Central memory CD8-positive, alpha-beta T cell (primary cell): ENCODE measurements at places on chromosomes 4 and X.

DNA sequence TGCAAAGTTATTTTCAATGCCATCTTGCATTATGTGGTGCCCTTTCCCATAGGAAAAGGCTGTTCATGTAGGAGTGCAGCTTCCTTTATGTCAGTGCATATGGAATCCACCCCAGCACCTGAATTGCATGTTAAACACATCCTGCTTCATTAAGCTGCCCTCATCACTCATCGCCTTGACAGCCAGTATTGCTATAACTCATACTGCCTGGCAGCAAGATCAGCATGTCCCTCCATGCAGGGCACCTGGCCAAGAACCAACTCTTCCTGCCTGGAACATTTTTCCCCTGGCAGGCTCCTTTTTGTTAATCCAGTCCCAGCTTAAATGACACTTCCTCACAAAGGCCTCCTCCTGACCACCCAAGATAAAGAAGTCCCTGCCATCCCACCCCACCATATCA, 23.5 kb upstream of the CA5B start:
- DNase-seq: no peak
- peaks cover 6% of the 10 kb centered on the region for H3K4me1 ChIP-seq
- no peaks in the 10 kb centered on the region for H3K36me3 ChIP-seq
- H3K27me3 ChIP-seq: no peaks in the 10 kb centered on the region

DNA sequence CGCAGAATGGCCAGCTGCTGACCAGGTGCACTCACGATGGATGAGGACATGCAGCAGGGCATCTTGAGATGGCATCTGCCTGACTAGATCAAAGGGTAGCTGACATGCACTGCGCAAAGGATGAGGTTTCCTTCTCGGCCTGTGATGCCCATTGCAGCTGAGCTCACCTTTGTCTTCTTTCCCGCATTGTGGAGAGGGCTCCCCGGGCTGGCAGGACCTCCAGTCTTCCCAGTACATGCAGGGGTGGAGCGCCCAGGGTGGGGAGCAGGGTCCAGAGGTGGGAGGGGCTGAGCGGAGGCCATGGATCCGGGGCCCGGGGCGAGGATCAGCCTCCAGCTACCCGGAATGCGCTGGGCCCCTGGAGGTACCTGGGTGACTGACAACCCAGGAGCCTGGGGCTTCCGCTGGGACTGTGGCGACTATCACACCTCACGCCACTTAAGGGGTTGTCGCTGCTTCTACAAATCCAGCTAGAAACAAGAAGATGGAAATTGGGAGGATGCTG, 12.0 kb downstream of the TREX2 start:
- no peak overlapping the region for H3K4me3 ChIP-seq
- no peak for DNase-seq
- H3K36me3 ChIP-seq: peaks cover 2% of the 10 kb centered on the region

DNA sequence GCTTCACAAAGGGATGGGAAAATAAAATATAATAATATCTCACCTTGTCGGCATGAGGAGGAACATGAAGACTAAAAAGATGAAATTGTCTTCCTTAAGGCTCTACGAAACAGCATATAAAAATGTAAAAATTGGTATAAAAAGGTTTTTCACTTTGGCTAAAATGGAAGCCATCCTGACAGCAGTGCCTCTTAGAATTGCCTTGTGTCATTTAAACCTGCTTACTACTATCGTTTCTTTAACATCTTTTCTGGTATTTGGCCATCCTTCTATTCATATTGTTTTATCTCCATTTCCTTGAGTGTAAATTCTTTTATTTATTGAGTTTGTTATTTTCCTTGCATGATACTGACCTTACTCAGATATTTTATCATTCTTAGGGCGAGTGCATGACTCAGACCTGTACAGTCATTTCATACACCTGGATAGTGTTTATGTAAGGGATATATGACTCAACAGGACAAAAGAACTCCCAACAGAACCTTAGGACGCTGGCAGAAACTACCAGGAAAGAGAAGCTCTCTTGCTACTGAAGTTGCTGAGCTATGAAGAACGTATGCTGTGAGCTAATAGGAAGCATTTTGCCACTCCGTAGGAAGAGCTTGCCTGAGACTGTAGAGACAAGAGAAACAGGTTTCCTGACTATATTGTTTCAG, 5.8 kb upstream of the CDKN2AIP start:
- no peaks in the 10 kb centered on the region for H3K27me3 ChIP-seq
- DNase-seq: no peak
- no peak overlapping the region for H3K4me3 ChIP-seq
- H3K36me3 ChIP-seq: peaks cover 2% of the 10 kb centered on the region
- H3K27ac ChIP-seq: no peak overlapping the region
- H3K4me1 ChIP-seq: no peaks in the 10 kb centered on the region

DNA sequence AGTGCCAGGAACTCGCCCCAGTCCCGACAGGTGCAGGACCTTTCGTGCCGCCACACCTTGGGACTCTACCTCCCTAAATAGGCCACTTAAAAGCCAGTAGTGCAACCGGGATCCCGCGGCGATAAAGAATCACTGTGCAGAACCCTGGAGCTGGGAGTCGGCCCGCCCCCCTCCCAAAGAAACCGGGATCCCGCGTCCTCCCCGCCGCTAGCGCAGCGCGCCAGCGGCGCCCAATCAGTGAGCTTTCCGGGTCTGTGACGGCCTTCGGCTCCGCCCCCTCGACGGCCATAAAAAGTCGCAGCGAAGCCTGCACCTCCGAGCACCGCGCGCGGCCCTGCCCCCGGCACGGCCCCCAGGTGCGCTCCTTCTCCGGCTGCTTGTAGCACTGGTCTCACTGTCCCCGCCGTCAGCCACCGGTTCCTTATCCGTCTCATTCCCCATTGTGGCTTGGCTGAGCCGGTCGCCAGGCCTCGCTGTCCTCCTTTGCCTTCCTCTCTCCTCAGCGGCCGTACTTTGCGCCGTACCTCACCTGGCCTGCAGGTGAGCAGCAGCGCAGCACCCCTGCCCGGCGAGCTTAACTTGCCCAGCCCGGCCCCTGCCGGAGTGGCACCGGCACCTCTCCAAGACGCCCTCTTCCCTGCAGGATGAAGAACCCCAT, at the start of gene LRAT:
LRAT (plus strand) TSS at position 318 of the 658 bp plus-strand sequence; CDS start at position 645, 327 bp downstream.
- DNase-seq: no peak
- H3K4me1 ChIP-seq: peaks cover 5% of the 10 kb centered on the region
- peaks cover 2% of the 10 kb centered on the region for H3K36me3 ChIP-seq
- peak within 1 kb of the TSS; percentile 78 for H3K4me3 ChIP-seq
- no peak within 1 kb of the TSS for H3K27ac ChIP-seq
- H3K27me3 ChIP-seq: peaks cover 71% of the 10 kb centered on the region

- no peaks in the 10 kb centered on the region for H3K36me3 ChIP-seq
- H3K27me3 ChIP-seq: no peaks in the 10 kb centered on the region
- H3K27ac ChIP-seq: no peak overlapping the region
- DNase-seq: no peak
- no peaks in the 10 kb centered on the region for H3K4me1 ChIP-seq
Measured at GRCh38 chr4:40389986-40390385, 54.9 kb downstream of the CHRNA9 start.

- peaks cover 41% of the 10 kb centered on the region for H3K4me1 ChIP-seq
- peaks cover 13% of the 10 kb centered on the region for H3K36me3 ChIP-seq
- DNase-seq: no peak
- no peaks in the 10 kb centered on the region for H3K27me3 ChIP-seq
- H3K27ac ChIP-seq: no peak overlapping the region
Measured at GRCh38 chrX:41096339-41096955, 11.2 kb downstream of the USP9X start.

DNA sequence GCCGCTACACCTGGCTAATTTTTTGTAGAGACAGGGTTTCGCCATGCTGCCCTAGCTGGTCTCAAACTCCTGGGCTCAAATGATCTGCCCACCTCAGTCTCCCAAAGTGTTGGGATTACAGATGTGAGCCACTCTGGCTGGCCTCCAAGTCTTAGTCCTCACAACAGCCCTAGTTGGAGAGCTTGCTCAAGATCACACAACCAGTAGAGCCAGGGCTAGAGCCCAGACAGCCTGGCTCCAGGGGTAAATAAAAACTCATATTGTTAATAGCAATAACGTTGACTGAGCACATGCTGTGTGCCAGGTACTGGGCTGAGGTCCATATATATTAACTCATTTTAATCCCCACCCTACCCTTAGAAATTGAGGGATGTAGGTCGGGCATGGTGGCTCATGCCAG, 7.3 kb upstream of the JAKMIP1 start:
- no peak overlapping the region for H3K27ac ChIP-seq
- H3K4me3 ChIP-seq: no peak overlapping the region
- no peaks in the 10 kb centered on the region for H3K4me1 ChIP-seq
- DNase-seq: no peak

GRCh38 chr4:152162331-152162697, 373.6 kb downstream of the FBXW7 start:
- H3K4me3 ChIP-seq: no peak overlapping the region
- H3K4me1 ChIP-seq: peaks cover 14% of the 10 kb centered on the region
- no peak for DNase-seq
- peaks cover 14% of the 10 kb centered on the region for H3K27me3 ChIP-seq
- no peaks in the 10 kb centered on the region for H3K36me3 ChIP-seq

DNA sequence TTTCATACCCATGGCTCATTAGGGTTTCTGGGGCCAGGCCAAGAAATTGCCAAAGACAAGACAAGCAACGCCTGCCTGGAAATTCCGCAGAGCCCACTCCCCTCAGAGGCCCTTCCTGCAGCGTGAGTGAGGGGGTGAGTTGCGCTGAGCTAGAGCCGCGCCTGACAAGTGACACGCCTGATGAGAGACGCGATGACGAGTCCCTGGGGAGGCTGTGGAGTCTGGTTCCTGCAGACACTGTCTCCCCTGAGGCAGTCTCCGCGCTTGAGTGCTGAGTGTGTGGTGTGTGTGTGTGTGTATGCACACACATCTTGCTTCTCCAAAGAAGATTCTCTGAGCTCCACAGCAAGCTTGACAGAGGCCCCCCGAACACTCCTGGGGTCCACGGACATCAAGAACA, 269.8 kb downstream of the BCOR start:
- no peak overlapping the region for H3K27ac ChIP-seq
- H3K27me3 ChIP-seq: no peaks in the 10 kb centered on the region
- DNase-seq: no peak
- no peaks in the 10 kb centered on the region for H3K36me3 ChIP-seq
- H3K4me3 ChIP-seq: no peak overlapping the region

DNA sequence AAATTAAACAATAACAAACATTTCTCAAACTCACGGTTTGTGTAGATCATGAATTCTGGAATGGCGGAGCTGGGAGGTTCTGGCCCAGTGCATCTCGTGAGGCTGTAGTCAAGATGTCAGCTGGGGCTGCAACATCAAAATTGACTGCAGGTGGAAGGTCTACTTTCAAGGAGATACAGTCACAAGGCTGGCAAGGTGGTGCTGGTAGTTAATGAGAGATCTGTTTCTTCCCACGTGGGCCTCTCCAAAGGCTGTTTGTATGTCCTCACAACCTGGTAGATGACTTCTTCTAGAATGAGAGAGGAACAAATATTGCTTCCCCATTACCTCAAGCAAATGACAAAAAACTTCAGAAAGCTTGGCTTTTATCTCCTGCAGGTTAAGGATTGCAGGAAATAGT, 8.0 kb upstream of the PRDX4 start:
- H3K4me3 ChIP-seq: no peak overlapping the region
- peaks cover 1% of the 10 kb centered on the region for H3K36me3 ChIP-seq
- no peaks in the 10 kb centered on the region for H3K27me3 ChIP-seq
- H3K27ac ChIP-seq: peak overlapping the region; percentile 6
- H3K4me1 ChIP-seq: peaks cover 17% of the 10 kb centered on the region

GRCh38 chrX:132330156-132330729, 111.0 kb upstream of the RAP2C start:
- no peaks in the 10 kb centered on the region for H3K36me3 ChIP-seq
- no peak for DNase-seq
- H3K27me3 ChIP-seq: no peaks in the 10 kb centered on the region
- H3K4me1 ChIP-seq: peaks cover 6% of the 10 kb centered on the region
- no peak overlapping the region for H3K27ac ChIP-seq

DNA sequence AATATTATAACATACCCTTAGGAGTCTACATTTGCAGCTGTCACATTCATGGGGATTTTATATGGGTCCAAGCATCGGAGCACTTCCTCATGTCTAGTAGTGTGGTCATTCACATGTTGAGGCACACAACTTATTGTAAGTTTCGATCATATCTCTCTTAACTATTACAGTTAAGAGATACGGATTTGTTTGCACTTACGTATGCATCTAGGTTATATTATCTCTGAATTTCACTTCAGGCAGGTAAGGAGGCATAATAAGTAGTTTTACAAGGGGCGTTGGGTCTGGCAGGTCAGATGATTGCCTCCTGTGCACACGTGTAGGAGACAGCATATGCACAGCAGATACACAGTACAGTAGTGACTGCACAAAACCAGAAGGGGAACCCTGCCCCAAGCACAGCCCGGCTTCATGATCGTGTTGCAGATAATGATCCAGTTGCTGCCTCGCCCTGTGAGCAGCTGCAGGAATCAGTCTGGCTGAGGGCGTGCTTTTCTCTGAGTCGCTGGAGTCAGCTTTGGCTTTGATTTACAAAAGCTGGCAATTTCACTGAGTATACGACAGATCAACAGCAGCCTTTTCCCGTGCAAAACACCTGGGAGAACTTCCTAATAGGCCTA, 302.9 kb upstream of the GATB start:
- DNase-seq: peak; percentile 18
- no peak overlapping the region for H3K27ac ChIP-seq
- peak overlapping the region; percentile 19 for H3K4me3 ChIP-seq
- no peaks in the 10 kb centered on the region for H3K27me3 ChIP-seq

GRCh38 chrX:105969487-105969886, 69.0 kb downstream of the SERPINA7 start:
- no peaks in the 10 kb centered on the region for H3K27me3 ChIP-seq
- no peaks in the 10 kb centered on the region for H3K36me3 ChIP-seq
- H3K4me1 ChIP-seq: no peaks in the 10 kb centered on the region
- no peak overlapping the region for H3K27ac ChIP-seq
- DNase-seq: no peak

- no peak overlapping the region for H3K4me3 ChIP-seq
- H3K27ac ChIP-seq: no peak overlapping the region
- no peaks in the 10 kb centered on the region for H3K27me3 ChIP-seq
- H3K36me3 ChIP-seq: no peaks in the 10 kb centered on the region
Measured at GRCh38 chr4:128725405-128726055, 84.0 kb upstream of the JADE1 start.

- H3K4me1 ChIP-seq: no peaks in the 10 kb centered on the region
- no peak overlapping the region for H3K4me3 ChIP-seq
- H3K27me3 ChIP-seq: peaks cover 31% of the 10 kb centered on the region
Measured at GRCh38 chr4:142927721-142928120, 81.6 kb upstream of the INPP4B start.

DNA sequence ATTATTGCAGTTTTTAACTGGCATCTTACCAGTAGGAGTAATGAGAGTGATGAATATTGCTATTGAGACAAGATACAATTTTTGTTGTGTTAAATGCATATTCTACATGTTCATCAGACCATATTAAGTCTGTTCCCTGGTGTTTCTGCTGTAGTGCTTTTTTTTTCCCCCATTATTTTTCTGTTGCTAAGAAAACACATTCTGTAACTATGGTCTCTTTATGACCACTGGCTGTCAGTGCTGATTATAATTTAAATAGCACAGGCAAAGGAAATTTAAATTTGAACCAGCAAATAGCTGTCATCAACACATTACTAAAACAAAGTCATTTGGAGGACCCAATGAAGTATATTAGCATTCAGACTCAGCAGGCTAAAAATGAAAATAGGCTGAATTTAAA, 98.3 kb upstream of the ANKRD50 start:
- no peak for DNase-seq
- H3K27me3 ChIP-seq: no peaks in the 10 kb centered on the region
- H3K27ac ChIP-seq: no peak overlapping the region
- H3K4me3 ChIP-seq: no peak overlapping the region
